ENCODE measurements at places on chromosomes 2 and 18. TPM values are rescaled to one million over a fixed set of nuclear protein-coding genes. Genes with fewer than 3 reads are reported as not detected.

DNA sequence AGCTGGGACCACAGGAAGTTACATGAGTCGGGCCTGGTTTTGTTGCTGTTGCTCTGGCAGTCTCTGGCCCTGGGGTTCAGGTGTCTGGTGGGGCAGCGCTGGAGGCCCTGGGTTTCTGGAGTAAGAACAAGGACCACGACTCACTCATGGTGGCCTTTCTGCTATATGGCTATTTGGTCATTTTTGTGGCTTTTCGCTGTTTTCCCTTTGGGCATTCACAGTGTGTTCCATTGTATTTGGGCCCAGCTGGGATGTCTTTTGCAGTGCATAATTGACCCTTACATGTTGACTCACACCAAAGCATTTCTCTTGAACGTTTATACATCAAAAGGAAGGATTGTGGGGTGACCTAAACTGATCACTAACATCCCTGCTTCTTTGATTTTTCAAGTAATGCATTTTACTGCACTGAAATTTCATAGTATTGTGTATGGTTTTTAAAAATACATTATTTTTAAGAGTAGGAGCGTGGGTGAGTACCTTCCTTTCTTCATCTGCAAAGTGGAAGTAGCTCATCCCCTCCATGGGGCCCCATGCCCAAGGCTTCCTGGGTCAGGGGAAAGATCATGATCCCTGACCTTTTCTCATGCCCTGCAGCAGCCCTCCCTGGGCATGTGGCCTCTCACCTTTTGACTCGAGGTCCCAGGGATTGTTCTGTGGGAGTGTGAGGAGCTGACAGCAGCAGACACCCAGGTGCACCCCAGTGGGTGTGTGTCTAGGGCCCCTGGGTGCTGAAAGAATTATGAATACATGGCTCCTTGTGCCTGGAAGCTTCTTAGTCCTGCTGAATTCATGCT lies 225.5 kb downstream of the AGAP1 start:
- no peak for DNase-seq

Gene PLEKHH2
- total RNA-seq = 5.7 TPM

- DNase-seq = no peak
Measured at GRCh38 chr2:38737925-38738324, 13.2 kb downstream of the SRSF7 start.

- no peak for DNase-seq
Measured at GRCh38 chr2:167534443-167534842, 646.2 kb downstream of the XIRP2 start.

Gene SERPINB12
- not detected for total RNA-seq

DNA sequence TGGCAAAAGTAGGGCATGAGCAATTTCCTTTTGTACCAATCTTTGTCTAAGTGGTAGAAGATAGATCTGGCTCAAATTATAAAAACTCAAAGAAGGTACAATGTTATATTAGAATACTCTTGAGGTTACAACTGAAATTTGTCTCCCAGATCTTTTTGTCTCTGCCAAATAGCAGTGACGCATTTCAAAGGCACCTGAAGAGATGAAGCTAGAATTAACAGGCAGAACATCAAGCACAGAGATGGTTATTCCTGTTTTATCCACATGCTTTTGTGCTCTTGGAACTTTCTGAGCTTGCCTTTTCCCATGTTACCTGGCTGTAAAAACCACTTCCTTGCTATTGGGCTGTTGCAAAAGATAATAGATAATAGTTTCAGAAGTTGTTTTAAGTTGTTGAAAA lies 74.3 kb downstream of the GREB1L start:
- no peak for DNase-seq

- DNase-seq = peak; percentile 87
Measured at GRCh38 chr2:144426981-144427479, 92.9 kb downstream of the ZEB2 start.

GRCh38 chr2:135424849-135425248 lies 106.2 kb downstream of the ZRANB3 start:
- DNase-seq = no peak

- no peak for DNase-seq
Measured at GRCh38 chr2:189124175-189124574, 55.4 kb downstream of the COL5A2 start.

DNA sequence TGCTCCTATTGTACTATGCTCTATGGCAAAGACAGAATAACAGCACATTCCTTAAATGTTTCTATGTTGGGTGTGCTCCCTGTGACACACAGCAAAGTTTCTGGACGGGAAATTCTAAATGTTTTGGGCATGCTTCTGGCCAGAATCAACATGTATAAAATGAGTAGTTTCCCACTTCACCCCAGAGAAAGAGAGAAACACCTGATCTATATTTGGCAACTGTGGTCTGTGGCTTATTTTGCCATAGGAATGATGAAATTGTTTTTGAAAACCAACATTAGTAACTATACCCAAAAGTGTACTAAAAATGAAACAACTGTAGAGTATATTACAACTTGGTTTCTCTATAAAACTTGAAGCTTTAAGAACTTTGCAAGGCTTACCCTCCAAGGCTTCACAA lies 89.1 kb downstream of the RAD51AP2 start:
- DNase-seq = no peak

DNA sequence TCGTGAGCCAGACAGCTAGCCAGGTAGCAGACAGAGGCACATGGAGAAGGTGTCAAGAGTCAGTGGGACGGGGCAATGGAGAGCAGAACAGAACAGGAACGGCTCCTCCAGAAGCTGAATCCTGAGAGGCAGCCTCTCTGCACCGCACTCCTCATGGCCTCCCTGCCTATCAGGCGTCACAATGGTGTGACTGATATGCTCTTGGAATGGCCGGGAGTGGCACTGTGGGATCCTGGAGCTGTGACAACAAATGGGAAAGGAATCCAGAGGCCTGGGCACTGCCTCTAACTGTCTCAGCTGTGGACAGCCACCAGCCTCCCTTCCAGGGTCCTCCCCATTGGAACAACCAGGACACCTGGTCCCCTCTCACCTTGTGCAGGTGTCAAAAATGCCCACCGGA lies 89.1 kb upstream of the ID2 start:
- no peak for DNase-seq

Gene CLHC1
- total RNA-seq = 2.8 TPM

DNA sequence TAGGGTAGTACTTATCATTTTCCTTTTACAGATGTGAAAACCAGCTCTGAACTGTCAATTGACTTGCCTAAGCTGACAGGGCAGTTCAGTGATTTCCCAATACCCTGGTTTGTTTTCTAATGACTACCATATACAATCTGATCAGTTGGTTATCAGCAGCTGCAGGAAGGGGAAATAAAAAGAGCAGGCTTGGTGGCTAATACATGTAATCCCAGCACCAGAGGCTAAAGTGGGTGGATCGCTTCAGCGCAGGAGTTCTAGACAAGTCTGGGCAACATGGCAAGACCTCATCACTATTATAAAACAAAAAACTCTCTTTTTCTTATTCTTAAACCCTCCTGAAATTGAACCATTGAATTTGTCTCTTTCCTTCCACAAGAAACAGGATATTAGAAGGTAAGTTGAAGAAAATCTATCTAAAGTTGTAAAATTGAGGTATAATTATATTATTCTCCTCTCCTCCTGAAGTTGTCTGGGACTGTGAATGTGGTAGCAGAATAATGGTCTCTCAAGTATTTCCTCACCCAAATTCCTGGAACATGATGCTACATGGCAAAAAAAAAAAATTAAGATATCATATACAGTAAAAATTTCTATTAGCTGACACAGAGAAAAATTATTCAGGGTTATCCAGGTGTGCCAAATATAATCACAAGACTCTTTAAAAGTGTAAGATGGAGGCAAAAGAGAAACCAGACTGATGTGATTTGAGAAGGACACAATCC lies 1441.6 kb downstream of the SUCLG1 start:
- DNase-seq = no peak

GRCh38 chr2:214574084-214574781 lies 163.4 kb downstream of the VWC2L start:
- DNase-seq = no peak

- DNase-seq = no peak
Measured at GRCh38 chr2:219506802-219507526, 7.3 kb upstream of the ASIC4 start.

DNA sequence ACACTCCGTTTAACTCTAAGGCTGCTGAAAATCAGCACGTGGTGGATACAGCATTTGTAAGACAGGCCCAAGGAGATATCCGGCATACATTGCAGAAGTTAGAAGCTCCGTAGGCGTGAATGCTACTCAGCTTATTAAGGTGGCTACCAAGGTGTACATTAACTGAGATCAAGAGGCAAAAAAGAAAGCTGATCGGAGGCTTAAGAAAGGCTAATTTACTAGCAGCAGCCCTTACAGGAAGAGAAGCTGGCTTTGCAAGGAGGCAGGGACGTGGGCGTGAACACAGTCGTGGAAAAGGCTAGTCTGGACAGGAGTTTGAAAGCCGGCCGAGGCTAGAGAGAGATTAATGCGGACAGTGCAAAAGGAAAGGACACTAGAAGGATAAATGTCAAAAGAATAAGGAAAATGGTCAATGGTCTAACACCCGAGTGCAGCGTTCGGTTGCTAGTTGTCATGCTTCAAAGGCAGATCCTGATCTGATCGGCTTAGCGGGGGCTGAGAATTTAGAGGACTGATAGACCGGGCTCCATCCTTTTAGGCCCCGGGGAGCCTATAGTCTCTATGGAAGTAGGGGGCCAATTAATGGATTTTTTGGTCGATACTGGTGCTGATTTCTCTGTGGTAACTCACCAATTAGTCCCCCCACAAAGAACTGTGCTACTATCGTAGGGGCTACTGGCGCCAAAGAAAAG lies 45.6 kb upstream of the SELENOI start:
- peak; percentile 12 for DNase-seq

Gene ACTR2
- total RNA-seq = 161 TPM

Gene HRH4
- total RNA-seq = not detected

- no peak for DNase-seq
Measured at GRCh38 chr18:51153659-51154371, 43.7 kb downstream of the MEX3C start.

DNA sequence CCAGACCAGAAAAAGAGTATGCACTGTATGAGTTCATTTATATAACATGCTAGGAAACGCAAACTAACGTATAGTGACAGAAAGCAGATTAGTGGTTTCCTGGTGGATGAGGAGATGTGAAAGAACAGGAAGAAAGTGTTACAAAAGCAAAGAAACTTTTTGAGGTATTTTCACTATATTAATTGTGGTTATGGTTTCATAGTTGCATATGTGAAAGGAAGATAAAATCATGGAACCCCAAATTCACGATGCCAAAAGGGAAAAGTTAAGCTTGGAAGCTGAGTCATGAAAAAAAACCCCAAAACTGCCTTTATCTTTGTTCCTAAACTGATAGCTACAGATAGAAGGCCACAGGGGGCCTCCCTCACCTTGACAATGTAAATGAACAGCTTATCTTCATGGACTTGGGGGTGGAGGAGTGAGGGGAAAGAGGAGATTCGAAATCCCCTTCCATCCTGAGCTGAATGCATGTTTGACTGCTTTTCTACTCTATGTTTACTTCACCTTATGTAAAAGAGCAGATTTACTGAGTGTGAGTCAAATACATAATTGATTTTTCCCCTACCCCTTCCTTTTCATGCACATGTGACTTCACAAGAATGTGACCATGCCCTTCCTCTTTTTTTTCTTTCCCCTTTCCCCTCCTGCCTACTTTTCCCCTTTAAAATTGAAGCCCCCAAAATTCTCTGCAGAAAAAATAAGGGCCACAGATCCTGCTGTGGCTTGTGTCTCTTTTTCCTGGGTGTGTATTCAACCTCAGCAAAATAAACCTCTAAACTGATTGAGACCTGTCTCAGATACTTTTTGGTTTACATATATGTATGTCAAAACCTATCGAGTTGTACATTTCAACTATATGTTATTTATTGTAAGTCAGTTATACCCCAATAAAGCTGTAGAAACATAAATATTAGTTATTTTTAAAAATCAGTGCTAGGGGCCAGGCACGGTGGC lies 100.1 kb upstream of the TLK1 start:
- no peak for DNase-seq

GRCh38 chr2:19255481-19255880 lies 102.9 kb downstream of the OSR1 start:
- no peak for DNase-seq

Gene NYAP2
- not detected for total RNA-seq

GRCh38 chr18:12604445-12605007 lies 53.4 kb downstream of the SPIRE1 start:
- DNase-seq = no peak

Gene IL37
- total RNA-seq = not detected

- no peak for DNase-seq
Measured at GRCh38 chr2:129759472-129760010, 219.9 kb upstream of the RAB6C start.

GRCh38 chr2:38480617-38481016 lies 103.5 kb upstream of the ATL2 start:
- no peak for DNase-seq

DNA sequence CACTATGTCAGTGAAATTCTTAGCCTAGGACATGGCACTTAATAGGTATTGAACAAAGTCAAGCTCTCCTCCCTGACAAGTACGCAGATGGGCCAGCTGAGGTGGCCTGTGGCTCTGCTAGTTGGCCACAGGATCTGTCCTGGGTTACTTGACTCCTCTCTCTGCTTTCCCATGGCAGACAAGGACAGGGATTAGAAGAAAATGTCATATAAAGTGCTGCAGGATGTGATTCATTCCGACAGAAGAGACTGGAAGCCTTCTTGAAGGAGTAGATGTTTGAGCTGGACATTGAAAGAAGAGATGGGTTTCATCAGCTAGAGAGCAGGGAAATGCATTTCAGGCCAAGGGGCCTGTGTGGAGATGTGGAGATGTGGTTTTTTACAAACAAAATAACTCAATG lies 46.7 kb downstream of the SMAD7 start:
- DNase-seq = no peak

GRCh38 chr18:11215216-11215615 lies 65.8 kb upstream of the PIEZO2 start:
- no peak for DNase-seq

DNA sequence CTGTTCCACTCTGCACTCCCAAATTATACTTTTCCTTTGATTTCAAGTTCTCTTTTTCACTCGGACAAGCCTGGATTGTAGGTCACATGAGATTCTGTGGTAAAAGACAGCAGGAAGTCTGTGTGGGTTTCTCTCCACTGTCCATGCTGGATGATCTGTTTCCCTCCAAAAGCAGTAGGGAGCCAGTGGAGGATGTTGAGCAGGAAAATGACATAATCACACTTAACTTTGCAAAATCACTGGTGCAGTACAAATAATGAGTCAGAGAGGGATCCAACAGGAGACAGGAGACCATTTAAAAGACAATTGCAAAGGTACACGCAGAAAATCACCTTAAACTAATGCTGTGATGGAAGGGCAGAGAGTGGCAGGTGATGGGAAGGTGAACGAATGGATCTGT lies 301.3 kb downstream of the ZNF407 start:
- DNase-seq = no peak

GRCh38 chr2:41167014-41167413 lies 715.1 kb upstream of the SLC8A1 start:
- no peak for DNase-seq
